Activated CD4-positive, alpha-beta T cell treated with anti-CD3 and anti-CD28 coated beads, Interleukin-2, amount 10 ng/mL, durations not matched to agents 7 days and 5 days (primary cell): ENCODE measurements at places on chromosomes 3 and 15.

DNA sequence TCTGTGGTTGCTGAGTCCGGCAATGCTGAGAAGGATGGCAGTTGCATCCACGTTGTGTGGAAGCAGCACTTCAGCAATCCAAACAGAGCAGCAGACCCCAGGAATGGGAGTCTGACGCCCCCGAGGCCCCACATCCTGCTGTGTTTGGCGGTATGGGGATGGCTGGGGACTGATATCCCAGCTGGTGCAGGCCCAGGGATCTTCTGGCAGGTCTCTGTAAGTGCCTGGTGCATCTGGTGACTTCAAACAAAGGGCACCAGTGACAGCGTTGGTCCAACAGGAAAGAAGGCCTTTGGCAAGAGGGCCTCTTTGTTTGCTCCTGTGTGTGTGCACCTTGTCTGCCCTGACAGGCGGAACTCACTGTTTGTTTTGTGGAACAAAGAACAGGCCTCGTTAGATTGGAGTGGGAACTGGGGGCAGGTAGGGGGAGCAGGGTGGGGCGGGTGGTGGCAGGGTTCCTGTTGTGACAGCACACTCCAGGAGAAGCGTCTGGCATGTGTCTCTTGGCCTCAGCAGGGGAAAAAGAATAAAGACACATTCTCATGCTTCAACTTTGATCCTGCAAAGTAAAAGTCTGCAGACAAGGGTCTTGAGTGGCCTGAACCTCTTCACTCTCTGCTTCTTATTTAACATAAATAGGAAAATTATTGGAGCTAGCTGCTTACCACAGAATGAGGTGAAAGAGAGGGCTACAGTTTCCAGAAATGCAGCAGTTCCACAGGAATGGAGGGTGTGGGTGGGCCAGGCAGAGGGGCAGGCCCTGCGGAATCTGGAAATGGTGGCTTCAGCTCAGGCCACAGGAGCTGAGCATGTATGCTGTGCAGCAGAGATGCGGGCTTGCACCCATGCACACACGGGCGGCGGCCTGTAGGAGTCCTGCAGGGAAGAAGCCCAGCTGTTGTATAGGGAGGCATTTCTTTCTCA lies 94.5 kb upstream of the MYZAP start:
- no peak for DNase-seq

DNA sequence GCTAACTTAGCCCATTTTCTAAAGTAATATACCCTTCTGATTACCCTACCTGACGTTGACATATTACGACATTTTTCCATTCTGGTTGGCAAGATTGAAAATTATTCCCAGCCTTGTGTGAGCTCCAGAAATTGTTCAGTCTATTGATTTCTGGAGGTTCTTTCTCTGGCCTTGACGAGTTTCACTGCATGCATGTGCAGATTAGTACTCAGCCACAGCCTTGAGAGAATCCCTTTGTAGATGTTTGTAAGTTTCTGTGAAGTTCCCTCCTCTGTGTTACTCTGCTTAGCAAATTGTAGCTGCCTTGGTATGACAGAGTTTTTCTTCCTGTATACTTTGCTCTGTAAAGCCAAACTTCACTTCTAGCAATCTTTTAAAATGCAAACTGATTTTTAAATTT lies 27.5 kb downstream of the TRIM69 start:
- no peak for DNase-seq

GRCh38 chr15:85875756-85876155 lies 81.0 kb upstream of the KLHL25 start:
- DNase-seq = no peak

DNA sequence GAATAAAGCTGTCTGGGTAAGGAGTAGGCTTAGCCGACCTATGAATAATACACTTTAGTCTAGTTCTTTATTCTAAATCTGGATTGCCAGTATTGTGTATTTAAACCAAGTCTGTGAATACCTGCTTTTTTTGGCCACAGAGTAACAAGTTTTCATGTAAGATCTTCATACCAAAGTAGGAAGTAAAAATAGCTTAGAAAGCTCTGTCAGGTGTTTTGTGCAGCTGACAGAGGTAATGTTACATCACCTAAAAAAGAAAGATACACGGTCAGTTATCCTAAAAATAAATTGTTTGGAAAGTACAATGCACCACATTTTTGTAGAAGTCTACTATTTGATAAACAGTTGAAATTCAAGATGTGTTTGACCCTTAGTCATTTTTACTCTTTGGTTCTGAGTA lies 16.5 kb downstream of the CALML4 start:
- no peak for DNase-seq

DNA sequence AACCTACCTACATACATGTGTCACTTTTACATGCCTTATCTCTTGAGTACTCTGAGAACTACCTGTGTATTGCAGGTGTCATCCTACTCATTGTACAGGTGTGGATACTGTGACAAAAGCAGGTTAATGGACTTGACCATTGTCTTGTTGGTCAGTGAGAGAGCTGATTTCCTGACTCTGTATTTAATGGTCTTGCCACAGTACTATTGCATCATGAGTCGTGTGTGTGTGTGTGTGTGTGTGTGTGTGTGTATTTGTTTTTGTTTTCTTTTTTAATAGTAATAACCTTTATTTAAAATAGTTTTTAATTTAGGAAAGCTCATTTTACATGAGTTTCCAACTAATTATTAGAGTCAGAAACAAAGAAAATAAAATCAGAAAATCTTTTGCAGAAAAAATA lies 7.7 kb downstream of the SELENOT start:
- no peak for DNase-seq

GRCh38 chr3:4416961-4417360 lies 50.1 kb downstream of the SUMF1 start:
- DNase-seq = no peak

- DNase-seq = no peak
Observed at GRCh38 chr3:151578495-151578894, 117.6 kb upstream of the IGSF10 start.
